Stimulated activated CD4-positive, alpha-beta T cell treated with anti-CD3 and anti-CD28 coated beads, Interleukin-4, amount 100 ng/mL, for 4 hours (primary cell): ENCODE measurements at places on chromosomes 11 and 22.

GRCh38 chr22:35311551-35311999 lies 11.9 kb downstream of the TOM1 start:
- DNase-seq, result no peak

DNA sequence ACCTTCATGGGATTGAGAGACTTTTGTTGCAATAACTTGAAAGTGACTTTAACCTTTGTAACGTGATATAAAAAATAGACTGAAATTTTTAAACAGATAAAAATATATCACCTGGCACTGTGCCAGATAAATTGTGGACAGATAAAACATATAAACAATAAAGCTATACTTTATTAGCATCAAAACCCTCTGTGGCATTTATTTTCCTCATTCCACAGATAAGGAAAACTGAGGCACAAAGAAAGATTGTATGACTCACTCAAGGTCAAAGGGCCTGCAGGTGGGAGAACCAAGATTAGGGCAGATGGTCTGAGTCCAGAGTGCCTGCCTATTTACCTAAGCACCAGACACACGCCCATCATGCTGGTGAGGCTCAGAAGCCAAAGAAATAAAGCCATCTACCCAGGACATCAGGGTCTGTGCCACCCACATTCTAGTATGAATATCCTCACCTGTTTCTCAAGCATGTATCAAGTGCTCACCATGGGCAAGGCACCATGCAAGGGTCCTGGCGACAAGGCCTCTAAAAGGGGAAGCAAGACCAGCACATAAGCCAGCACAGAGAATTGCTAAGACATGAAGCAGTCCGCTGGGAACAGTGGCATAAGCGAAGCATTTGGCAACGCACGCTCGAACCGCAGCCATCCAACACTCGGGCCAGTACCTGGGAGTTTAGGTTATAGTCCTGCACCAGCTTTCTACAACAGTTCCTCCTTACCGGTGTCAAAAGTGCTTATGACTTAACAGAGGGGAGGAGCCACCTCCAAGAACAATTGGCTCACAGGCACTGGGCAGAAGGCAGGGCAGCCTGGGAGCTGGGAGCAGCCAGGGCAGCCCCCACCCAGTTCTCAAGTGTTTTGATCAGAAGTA lies 17.6 kb downstream of the MYH9 start:
- no peak for DNase-seq

DNA sequence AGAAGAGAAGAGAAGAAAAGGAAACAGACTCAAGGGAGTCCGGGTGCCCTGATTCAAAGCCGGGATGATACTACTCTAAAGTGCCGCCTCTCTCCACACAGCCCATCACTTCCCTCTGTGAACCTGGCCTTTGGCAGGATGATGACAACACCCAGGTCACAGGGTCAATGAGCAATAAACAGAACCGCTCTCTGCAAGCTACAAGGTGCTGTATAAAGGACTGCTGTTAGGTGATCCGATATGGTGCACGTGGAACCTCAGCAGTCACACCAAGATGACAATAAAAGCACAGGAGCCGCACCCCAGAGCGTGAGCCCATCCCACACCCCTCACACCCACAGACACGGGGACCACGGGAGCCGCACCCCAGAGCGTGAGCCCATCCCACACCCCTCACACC lies 10.7 kb downstream of the TTLL1 start:
- no peak for DNase-seq

- DNase-seq, result peak; percentile 35
These were observed 4.3 kb downstream of the IGSF22 start for GRCh38 chr11:18721561-18722292.

- DNase-seq, result no peak
These were observed 1.1 kb downstream of the NLRP6 start for GRCh38 chr11:279040-279965.

DNA sequence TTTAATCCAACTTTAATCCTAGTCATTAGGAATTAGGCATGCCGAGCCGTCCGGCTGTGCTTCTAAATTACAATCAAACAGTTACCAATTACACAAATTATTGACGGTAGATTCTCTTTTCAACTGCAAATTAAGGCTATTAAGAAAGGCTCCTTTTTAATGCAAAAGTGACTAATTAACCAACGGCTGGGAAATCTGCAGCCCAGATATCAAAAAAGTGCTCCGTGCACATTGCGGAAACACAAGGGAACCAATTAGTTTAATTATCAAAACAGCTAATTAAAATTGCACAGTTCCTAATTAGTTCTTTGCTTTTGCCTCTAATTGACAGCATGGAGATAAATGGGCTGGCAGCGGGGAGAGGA lies 19.4 kb upstream of the LMO1 start:
- DNase-seq, result no peak

DNA sequence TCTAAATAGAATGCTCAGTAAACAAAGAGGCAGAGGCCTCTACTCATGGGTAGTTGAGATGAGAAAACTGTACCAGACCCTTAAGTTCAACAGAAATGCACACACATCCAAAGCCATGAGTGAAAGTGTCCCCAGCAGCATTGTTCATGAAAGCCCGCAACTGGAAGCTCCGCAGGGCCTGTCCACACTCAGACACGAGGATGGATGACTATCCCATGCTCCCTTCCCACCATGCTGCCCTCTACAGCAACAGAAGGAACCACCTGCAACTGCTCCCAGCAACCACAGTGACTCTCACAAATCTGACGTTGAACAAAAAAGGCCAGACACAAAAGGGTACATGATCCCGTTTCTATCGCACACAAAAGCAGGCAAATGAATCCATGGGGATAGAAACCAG lies 76.9 kb upstream of the ANO1 start:
- no peak for DNase-seq

DNA sequence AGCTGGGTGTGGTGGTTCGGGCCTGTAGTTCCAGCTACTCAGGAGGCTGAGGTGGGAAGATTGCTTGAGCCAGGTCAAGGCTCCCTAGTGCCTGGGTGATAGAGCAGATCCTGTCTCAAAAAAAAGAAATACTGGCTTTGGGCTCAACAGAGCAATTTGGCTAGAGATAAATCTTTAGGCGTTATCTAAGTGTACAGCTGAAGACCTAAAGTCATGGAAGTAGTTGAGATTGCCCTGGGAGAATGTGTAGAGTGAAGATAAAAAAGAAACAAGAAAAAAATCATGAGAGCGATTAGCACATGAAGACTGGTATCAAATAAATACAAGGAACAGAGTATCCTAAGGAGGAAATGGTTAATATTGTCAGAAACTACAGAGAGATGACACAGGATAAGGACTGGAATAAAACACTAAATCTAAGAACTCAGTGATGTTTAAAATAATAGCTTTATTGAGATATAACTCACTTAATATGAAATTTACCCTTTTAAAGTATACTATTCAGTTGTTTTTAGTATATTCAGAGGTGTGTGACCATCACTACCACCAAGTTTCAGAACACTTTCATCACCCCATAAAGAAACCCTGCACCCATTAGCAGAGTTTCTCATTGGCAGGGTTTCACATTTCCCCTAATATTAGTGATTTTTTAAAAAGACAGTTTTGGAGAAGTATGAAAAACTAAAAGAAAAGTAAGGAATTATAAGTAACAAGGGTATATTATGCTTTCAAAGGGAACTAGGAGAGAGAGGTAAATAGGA lies 20.7 kb downstream of the PIK3C2A start:
- no peak for DNase-seq

DNA sequence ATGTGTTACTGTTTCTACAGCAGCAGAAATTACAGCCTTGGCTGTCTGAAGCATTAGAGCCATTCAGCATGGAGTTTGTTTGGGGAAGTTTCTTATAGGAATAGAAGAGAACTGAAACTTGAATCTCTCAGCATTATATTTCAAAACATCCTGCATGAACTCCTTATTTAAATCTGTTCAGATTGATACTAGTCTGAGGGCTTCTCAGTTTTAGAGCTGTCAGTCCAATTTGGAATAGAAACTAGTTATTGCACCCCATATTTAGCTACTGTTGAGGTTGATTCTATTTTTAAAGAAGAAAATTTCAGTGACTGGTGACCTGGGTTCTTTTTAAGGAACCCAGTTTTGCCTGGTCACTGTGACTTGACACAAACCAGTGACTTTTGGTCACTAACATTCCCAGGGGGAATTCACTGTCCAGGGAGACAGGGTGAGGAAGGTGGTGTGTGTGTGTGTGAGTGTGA lies 126.0 kb upstream of the TTC12 start:
- no peak for DNase-seq

DNA sequence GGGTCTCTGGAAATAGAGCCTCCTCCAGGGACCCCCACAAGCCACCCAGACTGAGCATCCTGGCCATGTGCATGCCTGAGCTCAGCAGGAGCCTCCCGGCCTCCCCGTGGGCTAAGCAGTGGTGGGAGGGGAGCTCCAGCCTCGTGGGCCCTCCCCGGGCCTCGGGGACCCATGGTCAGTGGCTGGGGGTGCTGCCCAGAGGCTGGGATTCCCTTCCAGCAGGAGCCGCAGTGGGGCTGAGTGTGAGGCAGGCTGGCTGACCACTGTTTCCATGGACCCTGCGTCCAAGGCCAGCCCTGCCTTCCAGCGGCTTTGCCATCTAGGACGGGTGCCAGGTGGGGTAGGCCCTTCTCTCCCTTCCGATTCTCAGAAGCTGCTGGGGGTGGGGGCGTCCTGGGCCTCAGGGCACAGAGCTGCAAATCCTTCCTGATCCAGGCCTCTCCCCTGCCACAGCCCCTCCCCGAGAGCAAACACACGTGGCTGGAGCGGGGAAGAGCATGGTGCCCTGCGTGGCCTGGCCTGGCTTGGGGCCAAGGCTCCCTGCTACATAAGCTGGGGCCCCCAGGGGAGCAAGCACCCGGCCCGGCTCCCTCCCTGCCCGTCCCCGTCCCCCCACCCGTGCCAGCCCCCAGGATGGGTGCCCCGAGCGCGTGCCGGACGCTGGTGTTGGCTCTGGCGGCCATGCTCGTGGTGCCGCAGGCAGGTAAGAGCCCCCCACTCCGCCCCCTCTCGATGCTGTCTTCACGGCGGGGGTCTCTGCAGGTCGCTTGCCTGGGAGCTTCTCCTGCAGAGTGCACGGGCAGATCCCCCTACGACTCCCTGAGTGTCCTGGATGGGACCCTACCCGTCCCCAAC lies at the start of gene MUC5B:
Gene MUC5B, plus strand, starts transcription at position 576 of the 855 bp plus-strand sequence. Its CDS starts 58 bp downstream, at position 634.
- DNase-seq, result no peak

DNA sequence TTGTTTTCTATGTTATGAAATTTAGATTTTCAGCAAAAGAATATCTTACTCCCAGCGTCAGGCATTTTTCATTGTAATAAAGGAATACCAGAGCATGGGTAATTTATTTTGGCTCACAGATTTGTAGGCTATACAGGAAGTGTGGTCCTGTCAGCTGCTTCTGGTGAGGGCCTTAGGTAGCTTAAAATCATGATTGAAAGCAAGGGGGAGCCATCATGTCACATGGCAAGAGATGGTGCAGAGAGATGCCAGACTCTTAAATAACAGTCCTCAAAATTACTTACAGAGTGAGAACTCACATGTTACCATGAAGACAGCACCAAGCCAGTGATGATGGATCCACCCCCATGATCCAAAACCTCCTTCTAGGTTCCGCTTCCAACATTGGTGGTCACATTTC lies 825.0 kb upstream of the CHORDC1 start:
- no peak for DNase-seq

DNA sequence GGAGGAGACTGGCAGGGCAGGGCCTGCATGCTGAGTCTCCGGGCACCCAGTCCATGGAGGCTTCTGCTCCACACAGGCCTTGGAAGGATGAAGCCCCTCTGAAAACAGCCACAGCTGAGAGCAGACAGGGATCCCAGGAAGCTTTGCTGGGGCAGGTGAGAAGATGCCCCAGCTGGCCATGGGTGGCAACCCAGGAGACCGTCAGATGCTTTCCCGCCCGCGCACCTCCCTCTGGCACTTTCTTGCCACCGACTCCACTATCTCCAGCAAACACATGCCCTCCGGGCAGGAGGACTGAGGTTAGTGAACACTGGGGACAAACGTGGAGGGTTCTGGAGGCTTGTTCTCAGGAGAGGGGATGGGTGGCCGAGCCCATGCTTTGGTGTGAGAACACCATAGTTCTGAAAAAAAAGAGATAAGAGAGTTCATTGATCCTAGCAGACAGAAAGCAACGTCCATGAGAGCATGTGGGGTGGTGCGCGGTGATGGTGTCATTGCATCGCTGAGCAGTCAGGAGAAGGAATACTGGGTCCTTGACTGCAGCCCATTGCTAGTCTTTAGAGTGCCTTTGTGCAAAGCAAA lies 2.3 kb downstream of the C1QTNF6 start:
- DNase-seq, result no peak
